Hair follicular keratinocyte (primary cell): ENCODE measurements at places on chromosomes 11 and 22. TPM values are rescaled to one million over a fixed set of nuclear protein-coding genes. Genes with fewer than 3 reads are reported as not detected.

The RTN4R gene
- total RNA-seq = 18.4 and 30.8 TPM in 2 replicates

The MN1 gene
- 8.8 and 22.3 TPM in 2 replicates for total RNA-seq

The OR4C5 gene
- total RNA-seq = not detected in 2 replicates

The HBD gene
- not detected in 2 replicates for total RNA-seq

The JHY gene
- total RNA-seq = 1.5 and 2.0 TPM in 2 replicates

The GLYAT gene
- total RNA-seq = not detected in 2 replicates

The APOBEC3B gene
- total RNA-seq = 2.0 and 2.6 TPM in 2 replicates

The DGAT2 gene
- 2.3 and 2.4 TPM in 2 replicates for total RNA-seq

The CYB5R2 gene
- total RNA-seq = 39.8 and 74.9 TPM in 2 replicates

The SLC16A8 gene
- total RNA-seq = not detected in 2 replicates

The TRIM51 gene
- not detected in 2 replicates for total RNA-seq

The APOL6 gene
- total RNA-seq = 4.3 and 11.7 TPM in 2 replicates

The OMP gene
- not detected in 2 replicates for total RNA-seq

The PANX2 gene
- 0.04 and 0.62 TPM in 2 replicates for total RNA-seq
